ENCODE measurements at places on chromosomes 12 and 14. TPM values are rescaled to one million over a fixed set of nuclear protein-coding genes. Genes with fewer than 3 reads are reported as not detected.

SSTR1 gene
- total RNA-seq = not detected

KITLG gene
- total RNA-seq = not detected

CFAP251 gene
- total RNA-seq = 0.82 TPM

NPFF gene
- not detected for total RNA-seq

MVK gene
- 11.5 TPM for total RNA-seq

LRRC43 gene
- 0.29 TPM for total RNA-seq

SLC25A47 gene
- not detected for total RNA-seq

RNASE7 gene
- total RNA-seq = not detected

NRXN3 gene
- total RNA-seq = not detected

ANKRD33 gene
- not detected for total RNA-seq
